IMR-90 (cell line): ENCODE measurements at places on chromosomes 2 and 18.
A peak's percentile ranks its signal among the peaks of the same experiment; 100 is the strongest.

GRCh38 chr2:173132531-173132930 is 56.9 kb downstream of the MAP3K20 start:
- DNase-seq = no peak

GRCh38 chr2:216346781-216347180 is 25.5 kb downstream of the MARCHF4 start:
- no peak for DNase-seq

DNA sequence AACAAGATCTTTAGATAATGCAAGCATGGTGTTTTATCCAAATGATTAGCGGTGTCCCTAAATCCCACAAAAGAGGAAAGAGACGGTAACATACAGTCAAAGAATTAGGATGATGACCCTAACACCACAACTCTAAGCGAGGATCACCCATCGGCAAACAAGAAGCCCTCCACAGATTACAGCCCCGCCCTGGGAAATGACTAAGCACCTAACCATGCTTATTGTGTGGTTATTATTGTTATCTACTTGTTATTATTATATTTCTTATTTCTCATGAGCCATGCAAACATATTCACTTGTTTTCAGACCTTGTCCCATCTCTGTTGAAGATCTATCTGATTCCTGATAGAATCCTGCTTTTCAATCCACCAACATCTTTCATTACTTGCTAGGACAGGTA is 651.3 kb downstream of the NYAP2 start:
- no peak for DNase-seq

DNA sequence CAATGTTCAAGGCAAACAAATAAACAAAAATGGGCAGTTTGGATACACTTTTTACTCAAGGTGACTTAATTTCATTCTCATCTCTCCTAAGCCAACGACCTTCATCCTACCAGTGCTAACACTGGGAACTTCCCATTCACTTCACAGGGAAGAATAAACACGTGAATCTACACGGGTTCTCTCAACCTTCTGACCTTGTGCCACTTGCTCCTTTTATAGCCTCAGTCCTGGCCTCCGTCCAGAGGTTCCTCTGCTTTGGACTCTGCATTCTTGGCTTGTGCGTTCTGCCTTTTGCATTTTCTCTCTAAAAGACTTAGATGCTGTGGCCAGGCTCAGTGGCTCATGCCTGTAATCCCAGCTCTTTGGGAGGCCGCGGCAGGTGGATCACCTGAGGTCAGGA is 13.8 kb downstream of the ZNF2 start:
- DNase-seq = no peak

GRCh38 chr2:234960175-234961088 is 8.6 kb downstream of the SH3BP4 start:
- DNase-seq = no peak

DNA sequence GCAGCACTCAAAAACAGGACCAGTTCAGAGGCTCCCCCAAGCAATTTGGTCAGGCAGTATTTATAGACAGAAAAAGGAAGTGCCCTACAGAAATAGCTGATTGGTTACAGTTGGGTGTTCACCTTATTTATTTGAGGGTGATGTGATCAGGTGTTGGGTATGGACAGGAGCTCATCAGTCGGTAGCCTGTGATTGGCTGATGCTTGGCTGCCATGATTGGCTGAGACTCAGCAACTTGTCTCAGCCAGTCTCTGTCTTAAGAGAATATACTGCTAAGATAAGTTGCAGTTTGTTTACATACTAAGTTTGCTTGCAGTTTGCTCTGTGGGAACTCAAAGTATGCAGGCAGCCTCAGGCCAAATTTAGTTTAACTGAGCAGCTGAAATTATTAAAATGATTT is 9.4 kb downstream of the ABCG8 start:
- peak; percentile 29 for DNase-seq

DNA sequence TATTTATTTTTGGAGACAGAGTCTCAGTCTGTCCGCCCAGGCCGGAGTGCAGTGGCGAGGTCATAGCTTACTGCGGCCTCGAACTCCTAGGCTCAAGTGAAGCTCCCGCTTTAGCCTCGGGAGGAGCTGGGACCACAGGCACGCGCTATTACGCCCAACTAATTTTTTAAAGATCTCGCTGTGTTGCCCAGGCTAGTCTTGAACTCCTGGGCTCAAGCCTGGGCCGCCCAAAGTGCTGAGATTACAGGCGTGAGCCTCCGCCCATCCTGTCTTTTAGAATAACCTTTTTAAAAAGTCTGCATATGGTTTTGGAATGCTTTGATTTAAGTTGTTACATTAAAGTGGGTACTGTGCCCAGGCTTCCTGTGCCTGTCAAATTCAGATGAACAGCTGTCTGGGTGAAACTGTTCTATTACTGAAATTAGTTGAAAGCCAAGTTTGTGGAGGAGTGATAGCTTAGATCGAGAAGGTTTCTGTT is 944 bp downstream of the RAB3GAP1 start:
- no peak for DNase-seq

- peak; percentile 14 for DNase-seq
These were observed at the start of gene KCNS3 for GRCh38 chr2:17878281-17879136. Gene KCNS3, plus strand, starts transcription at chr2:17878667. Its CDS starts 52,342 bp downstream, at chr2:17931009.

DNA sequence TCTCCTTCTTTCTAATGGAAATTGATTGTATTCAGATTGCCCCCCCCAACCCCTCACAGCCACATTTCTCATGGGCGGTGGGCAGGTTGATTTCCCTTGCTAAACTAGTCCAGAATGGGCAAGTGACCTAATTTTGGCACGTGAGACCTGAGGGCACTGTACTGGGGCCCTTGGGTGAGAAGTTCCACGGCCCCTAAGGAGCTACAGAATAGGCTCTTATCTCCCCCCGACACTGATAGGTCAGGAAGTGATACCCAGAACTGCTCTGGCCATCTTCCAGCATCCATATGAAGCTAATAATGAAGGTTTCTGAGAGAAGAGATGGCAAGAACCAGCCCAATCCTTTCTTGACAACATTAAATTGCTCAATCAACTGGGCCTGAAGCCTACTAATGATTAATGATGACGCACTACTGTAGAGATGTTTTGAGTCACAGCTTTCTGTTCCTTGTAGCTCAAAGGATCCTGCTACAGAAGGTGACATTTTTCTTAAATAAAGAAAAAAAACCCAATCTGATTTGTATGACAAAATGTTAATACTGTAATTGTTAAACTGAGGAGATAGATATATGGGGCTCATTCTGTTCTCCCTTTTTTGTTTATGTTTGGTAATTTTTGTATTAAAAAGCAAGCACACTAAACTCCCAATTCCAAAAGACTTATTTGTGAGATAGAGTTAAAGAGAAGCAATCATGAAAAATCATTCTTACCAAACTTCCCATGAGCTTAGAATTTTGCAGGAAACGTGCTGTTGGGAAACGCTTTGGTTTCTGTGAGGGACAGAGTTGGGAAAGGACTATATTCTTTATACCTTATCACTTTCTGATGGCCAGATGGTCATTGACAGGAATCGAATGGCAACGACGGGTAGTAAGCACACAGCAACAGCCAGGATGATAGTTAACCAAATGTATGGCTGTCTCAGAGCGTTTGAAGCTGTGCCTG is 28.2 kb upstream of the NARS1 start:
- peak; percentile 70 for DNase-seq

DNA sequence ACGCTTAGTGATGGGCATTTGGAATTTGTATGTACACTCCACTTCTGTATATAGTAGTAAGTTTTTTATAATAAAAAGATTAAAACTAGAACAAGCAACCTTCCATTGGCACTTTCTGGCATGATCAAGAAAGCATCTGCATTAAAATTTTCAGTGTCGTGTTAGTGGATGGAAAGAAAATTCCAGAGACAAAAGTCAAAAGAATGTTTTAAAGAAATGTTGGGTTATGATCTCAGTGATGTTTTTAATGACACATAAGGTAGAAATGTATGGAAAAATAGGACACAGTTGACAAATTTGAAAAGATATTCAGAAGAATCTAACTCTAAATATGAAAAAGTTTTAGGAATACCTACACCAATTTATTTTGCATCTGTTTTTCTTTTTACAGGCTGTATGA is 126.1 kb upstream of the FAM117B start:
- peak; percentile 26 for DNase-seq

- peak; percentile 69 for DNase-seq
These were observed 55.9 kb upstream of the ZNF385B start for GRCh38 chr2:179917272-179917671.

DNA sequence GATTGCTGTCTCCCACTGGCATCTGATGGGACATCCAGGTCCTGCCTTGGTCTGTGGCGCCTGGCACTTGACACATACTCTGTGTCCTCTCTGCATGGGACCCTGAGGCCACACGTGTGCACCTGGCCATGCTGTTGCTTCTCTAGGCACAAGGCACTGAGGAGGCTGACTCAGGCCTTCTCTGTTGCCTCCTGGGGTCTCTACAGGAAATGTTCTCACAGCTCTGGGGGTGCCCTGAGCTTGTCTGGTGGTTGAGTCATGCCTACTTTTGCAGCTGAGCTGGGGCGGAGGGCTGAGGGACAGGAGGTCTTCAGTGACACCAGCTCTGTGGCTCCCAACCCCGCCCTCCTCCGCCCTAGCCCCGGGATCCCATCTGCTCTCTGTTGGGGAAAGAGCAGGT is 207.0 kb upstream of the HS6ST1 start:
- peak; percentile 35 for DNase-seq

- no peak for DNase-seq
These were observed 655.3 kb upstream of the FAM98A start for GRCh38 chr2:34254272-34254878.

- DNase-seq = no peak
These were observed 5.9 kb downstream of the ATP8B1 start for GRCh38 chr18:57797209-57797651.

GRCh38 chr18:77191071-77191751 is 58.4 kb upstream of the GALR1 start:
- peak; percentile 68 for DNase-seq

DNA sequence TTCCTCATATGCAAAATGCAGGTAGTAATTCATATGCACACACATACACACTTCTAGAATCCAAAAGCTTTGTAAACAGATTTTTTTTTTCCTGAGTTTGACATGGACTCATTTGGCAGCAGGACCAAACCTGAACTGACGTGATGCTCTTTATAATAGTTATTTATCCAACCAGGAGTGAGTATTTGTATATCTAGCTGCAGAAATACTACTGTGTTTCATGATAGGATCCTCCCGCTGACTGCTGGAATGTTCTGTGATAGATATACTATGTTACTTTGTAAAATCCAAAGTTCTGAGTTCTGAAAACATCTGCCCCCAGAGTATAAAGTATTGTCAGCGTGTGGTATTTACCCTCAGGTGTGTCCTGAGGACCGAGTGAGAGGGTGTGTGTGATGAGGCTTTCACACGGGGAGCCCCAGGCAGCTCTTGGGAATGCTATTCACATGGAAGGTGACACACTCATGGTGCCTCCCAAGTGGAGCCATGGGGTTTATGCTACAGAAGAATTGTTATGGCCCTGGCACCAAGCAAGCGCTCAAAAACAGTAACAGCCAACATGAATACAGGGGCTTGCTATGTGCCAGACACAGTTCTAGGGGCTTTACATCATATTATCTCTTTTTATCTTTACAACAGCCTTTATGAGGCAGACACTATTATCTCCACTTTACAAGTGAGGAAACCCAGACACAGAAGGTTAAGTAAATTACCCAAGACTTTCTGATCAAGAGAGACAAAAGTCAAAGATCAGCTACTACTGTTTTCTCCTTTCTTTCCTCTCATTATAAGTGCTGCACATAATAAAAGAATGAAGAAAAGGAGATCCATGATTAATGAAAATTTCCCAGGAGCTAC is 16.7 kb upstream of the TXNDC2 start:
- DNase-seq = no peak

DNA sequence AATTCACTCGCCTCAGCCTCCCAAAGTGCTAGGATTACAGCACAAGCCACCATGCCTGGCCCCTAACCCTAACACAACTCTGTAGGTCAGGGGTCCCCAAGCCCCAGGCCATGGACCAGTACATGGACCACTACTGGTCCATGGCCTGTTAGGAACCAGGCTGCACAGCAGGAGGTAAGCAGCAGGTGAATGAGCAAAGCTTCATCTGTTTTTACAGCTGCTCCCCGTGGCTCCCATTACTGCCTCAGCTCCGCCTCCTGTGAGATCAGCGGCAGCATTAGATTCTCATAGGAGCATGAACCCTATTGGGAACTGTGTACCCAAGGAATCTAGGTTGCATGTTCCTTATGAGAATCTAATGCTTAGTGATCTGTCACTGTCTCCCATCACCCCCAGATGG is 201.7 kb downstream of the NRP2 start:
- DNase-seq = no peak

DNA sequence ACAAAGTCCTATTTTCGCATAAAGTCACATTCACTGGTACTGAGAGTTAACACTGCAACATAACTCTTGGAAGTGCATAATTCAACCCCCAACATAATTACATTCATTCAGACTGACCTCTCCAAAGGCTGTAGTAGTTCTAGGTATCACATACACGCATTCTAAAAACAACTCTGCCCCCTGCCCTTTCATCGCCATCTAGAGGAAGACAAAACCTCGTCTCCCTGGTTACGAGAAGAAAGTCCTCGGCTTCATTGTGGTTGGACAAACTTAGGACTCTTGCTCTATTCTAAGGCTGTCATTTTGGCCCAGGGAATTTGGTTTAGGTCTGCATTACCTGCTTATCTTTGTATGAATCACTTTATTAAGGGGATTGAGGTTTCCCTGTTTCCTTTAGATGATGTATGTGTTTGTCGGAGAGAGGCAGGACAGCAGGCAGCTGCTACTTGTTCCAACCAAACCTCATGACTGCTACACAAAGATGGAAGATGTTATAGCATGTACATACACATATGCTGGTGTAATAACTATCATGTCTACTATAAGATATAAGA is 215.4 kb upstream of the NRXN1 start:
- DNase-seq = no peak

- DNase-seq = no peak
These were observed 75.7 kb downstream of the MYO5B start for GRCh38 chr18:50119296-50119695.

DNA sequence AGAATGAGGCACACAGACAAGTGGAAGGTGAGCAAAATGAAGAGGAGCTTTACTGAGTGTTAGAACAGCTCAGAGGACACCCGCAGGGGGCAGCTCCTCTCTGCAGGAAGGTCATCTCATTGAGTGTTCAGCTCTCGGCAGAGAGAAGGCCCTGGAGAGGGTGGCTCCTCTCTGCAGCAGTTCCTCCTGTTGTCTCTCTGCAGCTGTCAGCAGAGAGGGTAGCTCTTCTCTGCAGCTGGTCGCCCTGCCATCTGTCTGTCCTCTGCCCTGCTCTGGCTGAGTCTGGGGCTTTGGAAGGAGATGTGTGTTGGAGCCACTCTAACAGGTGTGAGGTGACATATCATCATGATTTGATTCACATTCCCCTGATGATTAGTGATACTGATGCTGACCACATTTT is 6.8 kb upstream of the SNTG2 start:
- DNase-seq = no peak

- DNase-seq = no peak
These were observed 592.1 kb downstream of the TDRD15 start for GRCh38 chr2:21715887-21716286.

GRCh38 chr2:260507-261161 is 3.2 kb downstream of the SH3YL1 start:
- peak; percentile 86 for DNase-seq

- DNase-seq = peak; percentile 81
These were observed 6.4 kb downstream of the ZEB2 start for GRCh38 chr2:144513388-144514101.

- no peak for DNase-seq
These were observed 18.5 kb downstream of the PDCL3 start for GRCh38 chr2:100581277-100581612.

- DNase-seq = no peak
These were observed 162.6 kb upstream of the SMAD2 start for GRCh38 chr18:48093104-48093503.
